Lower lobe of right lung (tissue), 2 donors: ENCODE measurements at places on chromosomes 2 and 18.

- no peak for DNase-seq
Measured at GRCh38 chr18:47683774-47684173, 246.7 kb downstream of the SMAD2 start.

GRCh38 chr2:134459706-134460406, 206.0 kb downstream of the MGAT5 start:
- no peak for DNase-seq

DNA sequence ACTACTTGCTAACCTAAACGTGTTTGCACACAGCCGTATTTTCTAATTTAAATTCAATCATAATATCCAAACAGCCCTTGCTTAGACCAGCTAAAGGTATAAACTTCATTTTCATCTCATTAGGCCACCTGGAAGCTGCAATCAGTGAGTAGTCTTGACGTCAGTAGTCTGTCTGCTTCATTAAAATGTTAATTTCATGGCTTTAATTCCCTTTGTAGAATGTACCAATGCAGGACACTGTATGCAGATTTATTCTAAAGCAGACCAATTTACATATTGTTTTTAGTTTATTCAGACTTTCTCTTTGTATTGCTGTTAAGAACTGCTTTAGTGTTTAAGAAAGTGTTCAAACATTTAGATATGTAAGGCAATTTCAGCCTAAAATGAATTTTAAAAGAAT, 158.2 kb downstream of the LCLAT1 start:
- no peak for DNase-seq

- no peak for DNase-seq
Measured at GRCh38 chr18:58902961-58903360, 38.3 kb downstream of the ZNF532 start.

GRCh38 chr2:217095511-217096205, 235.8 kb upstream of the TNP1 start:
- DNase-seq = no peak

- no peak for DNase-seq
Measured at GRCh38 chr2:235449568-235449967, 44.3 kb upstream of the AGAP1 start.

DNA sequence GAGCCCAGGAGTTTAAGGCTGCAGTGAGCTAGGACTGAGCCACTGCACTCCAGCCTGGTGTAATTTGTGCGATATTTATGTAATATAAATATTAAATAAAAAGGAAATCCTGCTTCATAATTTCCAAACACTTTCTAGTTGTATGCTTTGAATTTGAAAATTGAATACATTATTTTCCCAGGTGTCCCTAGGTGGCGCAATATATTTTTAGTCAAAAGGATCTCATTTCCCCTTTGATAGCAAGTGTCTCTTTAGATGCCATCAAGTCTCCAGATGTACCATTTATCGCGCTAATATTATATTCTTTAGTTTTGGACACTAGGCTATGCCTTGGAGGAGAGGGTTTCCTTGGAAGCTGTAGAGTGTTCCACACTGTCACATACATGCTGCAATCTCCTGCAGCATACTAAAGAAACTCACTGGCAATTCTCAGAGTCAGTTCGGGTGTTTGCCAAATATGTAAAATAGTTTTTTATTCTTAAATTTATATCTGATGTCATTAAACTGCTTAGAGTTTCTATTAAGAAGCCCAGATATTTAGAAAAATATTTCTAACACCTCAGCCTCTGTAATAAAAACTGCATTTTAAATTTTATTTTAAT, 5.6 kb upstream of the WDR7 start:
- no peak for DNase-seq

DNA sequence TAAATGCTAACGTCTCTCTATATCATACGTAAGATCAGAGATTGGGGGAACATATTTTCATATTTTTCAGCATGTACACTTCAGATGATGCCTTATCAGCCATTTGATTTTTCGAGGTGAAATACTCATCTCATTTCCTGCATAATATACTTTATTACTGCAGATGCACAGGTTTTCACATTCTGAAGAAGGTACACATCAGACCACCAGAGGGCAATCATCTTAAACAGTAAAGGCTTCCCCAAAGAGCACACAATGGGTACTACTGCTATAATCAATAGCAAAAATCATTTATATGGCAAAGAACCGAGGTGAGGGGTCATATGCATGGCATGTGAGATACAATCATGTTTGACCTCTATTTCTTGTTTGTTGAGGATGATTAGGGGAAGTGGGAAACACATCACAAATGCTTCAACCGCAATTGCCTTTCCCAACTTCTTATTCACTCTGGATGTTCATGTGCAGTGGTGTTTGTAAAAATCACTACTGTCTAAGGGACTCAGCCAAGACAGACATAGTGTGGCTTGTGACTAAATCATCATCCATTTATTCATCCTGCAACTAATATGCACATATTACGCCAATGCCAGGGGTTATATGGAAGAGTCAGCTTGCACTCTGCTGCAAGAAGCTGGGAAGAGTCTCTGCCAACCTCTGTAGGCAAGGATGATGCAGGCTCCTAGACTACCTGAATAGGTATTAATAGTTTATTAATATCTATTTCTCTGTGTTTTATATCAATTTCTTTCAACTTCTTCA, 118.7 kb downstream of the EPB41L3 start:
- DNase-seq = no peak

DNA sequence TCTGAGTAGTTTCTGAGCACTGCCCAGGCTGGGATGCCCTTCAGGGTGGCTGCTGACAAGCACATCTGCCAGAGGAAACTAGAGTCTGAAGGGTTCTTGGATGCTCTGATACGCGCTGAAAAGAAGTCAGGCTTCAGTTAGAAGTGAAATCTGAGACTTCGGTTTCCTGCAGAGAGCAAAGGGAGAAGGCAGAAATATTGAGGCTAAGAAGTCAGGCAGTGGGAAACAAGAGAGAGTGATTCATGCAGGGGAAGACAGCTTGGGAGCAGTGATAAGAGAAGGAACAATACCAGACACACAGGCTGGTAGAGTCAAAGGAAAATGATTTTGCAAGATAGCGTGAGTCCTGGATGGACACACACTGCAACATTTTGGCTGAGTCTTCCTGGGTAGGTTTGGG, 51.0 kb upstream of the BOD1L2 start:
- no peak for DNase-seq

- DNase-seq = no peak
Measured at GRCh38 chr2:15833731-15834130, 106.6 kb upstream of the MYCN start.

DNA sequence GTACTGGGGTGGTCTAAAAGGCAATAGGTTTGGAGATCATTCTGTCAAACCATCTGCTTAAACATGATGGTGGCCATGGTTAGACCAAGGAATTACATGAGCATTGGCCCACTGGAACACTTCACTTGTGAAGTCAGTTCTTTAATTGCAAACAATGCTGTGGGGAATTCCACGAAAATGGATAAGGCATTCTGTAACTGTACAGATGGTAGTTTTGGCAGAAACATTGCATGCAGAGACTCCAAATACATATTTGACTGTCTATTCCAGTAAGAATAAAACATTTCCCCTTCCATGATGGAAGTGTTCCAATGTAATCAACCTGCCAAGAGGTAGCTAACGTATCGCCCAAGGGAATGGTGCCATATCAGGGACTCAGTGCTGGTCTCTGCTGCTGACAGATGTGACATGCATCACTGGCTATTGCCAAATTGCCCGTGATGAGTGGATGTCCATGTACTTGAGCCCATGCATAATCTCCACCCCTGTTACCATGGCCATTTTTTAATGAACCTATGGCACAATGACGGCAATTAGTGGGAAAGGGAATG, 417.9 kb downstream of the CDH7 start:
- DNase-seq = no peak

DNA sequence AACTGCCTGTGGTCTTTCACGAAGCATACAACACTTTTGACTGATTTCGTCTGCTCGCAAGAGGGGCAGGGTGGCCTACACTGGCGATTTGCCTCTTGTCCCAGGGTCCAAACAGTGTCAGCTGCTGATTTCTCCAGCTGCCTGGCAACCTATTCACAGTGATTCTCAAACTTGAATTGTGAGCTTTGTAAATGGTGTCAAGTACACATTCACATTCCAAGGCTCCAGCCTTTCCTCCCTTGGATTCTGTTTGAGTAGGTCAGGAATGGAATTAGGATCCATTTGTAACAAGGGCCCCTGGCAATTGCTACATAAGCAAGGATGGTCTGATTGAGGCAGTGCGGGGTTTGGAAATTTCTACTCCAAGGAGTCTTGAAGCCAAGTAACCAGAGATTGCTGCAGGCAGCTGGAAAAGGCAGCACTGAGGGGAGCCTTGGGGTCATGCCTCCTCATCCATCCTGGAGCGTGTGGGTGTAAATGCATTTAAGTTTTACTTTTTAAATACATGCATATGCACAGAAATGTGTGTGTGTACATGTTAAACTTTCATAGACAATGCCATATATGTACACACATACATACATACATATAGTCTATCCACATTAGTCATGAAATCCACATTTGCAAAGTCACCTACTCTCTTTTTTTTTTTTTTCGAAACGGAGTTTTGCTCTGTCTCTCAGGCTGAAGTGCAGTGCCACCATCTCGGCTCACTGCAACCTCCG, 86.8 kb upstream of the UXS1 start:
- no peak for DNase-seq

- DNase-seq = no peak
Measured at GRCh38 chr2:23589739-23590138, 204.8 kb downstream of the KLHL29 start.

- no peak for DNase-seq
Measured at GRCh38 chr2:127058246-127058953, 48.6 kb downstream of the BIN1 start.

- DNase-seq = no peak
Measured at GRCh38 chr2:159942146-159942545, 120.3 kb downstream of the PLA2R1 start.
